Fibroblast of the conjunctiva (primary cell): ENCODE measurements at places on chromosomes 3 and 15.

DNA sequence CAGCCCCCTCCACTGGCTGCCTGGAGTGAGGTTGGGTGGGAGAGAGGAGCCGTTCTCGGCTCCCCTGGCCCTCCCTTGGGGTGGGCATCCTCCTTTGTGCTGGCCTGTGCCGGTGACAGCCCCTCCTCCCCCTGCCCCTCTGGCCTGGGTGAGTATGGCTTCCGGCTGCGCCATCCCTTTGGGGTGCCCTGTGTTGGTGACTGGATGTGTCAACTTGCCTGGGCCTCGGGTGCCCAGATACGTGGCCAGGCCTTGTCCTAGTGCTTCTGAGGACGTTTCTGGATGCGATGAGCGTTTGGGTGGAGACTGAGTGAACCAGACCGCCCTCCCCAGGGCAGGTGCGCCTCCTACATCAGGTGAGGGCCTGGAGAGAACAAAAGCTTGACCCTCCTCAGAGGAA lies 59.7 kb downstream of the PLXNA1 start:
- no peak for DNase-seq

- DNase-seq, result no peak
These were observed 11.3 kb upstream of the RPL39L start for GRCh38 chr3:187150599-187150998.

GRCh38 chr15:74505837-74506514 lies 35.0 kb upstream of the ARID3B start:
- DNase-seq, result no peak

GRCh38 chr15:63000706-63001105 lies 41.8 kb upstream of the TPM1 start:
- DNase-seq, result no peak

GRCh38 chr15:99502182-99502581 lies 63.6 kb upstream of the MEF2A start:
- no peak for DNase-seq

- DNase-seq, result no peak
These were observed 43.4 kb downstream of the FEZF2 start for GRCh38 chr3:62329971-62330370.

- DNase-seq, result no peak
These were observed 122.3 kb upstream of the PRR20G start for GRCh38 chr3:127410137-127410488.

DNA sequence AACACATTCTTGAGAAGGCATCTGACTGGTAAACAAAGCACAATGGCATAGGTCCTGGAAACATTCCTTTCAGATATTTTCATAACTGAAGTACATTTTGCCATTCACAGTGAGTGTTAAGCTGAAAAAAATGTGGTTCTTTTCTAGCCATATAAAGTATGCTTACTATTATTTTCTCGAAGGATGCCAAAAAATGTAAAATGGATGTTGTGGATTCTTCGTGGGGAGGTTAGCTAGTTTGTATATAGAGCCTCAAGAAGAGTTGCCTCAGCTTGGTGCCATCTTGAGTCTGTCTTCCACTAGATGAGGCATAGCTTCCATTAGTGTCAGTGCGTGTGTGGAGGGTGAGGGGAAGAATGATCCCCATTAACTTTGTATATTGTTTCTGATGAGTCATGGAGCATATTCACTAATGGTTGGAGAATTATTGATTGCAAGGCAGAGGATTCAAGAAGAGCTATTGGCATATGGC lies 4.1 kb downstream of the MBNL1 start:
- DNase-seq, result peak; percentile 79

- DNase-seq, result peak; percentile 54
These were observed 218.5 kb upstream of the PRICKLE2 start for GRCh38 chr3:64443546-64444381.

DNA sequence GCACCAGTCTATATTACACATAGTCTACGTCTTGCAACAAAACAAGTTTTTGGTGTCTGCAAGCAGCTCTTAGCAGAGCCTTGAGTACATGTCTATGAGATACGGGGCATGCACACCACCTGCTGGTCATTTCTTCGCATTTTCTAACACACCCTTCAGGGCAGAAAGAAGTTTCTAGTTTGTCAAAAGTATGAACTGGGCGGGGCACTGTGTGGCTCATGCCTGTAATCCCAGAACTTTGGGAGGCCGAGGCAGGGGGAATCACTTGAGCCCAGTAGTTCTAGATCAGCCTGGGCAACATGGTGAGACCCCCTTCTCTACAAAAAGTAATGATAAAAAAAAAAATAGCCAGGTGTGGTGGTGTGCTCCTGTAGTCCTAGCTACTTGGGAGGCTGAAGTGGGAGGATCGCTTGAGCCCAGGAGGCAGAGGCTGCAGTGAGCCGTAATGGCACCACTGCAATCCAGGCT lies 64.2 kb upstream of the ARL8B start:
- DNase-seq, result peak; percentile 78

GRCh38 chr3:71629289-71629688 lies 45.8 kb upstream of the FOXP1 start:
- DNase-seq, result peak; percentile 36

GRCh38 chr3:196350067-196350466 lies 11.9 kb upstream of the TM4SF19 start:
- no peak for DNase-seq

DNA sequence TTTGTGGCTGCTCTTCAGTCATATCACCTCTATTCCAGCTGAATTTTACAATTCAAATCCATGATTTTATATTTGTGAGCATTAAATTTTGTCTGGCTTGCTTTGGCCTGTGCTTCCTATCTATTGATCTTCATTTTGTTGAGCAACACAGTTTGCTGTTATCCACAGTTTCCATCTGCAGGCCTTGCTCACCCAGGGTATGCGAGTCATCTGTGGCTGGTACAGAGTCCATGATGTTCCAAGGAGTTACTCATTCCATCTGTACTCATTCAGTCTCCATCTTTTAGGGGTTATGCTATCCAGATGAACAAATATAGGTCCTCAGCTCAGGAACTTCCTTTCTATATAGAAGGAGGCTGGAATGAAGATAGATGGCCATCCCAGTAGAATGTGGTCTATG lies 70.1 kb upstream of the CCK start:
- DNase-seq, result no peak

GRCh38 chr3:194775731-194776130 lies 90.0 kb downstream of the FAM43A start:
- DNase-seq, result no peak

DNA sequence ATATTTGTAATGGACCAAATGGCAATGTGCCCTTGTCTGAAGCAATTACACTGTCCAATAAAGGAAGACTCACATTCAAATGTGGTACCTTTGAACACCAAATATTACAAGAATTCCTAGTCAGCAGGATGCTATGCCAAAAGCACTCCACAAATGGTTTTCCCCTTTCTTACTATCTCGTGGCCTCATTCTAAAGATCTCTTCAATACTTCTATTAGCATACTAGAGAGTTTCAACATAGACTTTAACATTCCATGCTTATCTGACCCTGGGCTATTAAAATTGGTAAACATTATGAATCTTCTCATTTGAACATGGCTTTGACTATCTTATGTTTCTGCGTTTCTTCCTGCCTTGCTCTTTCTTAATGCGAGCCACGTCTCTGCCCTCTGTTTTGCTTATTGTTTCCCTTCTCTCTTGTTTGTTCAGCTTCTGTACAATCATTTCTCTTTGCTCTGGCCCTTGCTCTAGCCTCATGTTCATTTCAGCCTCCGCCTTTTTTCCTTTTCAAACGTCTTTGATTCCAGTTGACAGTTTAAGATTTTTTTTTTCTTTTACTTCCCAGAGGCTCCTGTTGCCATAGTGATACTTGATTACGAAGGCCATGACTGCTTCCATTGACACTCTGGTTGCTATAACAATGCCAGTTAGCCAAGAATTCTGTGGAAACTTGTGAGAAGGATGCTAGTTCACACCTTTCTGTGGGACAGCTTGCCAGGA lies 49.5 kb upstream of the SLC9A9 start:
- DNase-seq, result peak; percentile 13

GRCh38 chr15:56978898-56979662 lies 60.6 kb downstream of the TCF12 start:
- no peak for DNase-seq

DNA sequence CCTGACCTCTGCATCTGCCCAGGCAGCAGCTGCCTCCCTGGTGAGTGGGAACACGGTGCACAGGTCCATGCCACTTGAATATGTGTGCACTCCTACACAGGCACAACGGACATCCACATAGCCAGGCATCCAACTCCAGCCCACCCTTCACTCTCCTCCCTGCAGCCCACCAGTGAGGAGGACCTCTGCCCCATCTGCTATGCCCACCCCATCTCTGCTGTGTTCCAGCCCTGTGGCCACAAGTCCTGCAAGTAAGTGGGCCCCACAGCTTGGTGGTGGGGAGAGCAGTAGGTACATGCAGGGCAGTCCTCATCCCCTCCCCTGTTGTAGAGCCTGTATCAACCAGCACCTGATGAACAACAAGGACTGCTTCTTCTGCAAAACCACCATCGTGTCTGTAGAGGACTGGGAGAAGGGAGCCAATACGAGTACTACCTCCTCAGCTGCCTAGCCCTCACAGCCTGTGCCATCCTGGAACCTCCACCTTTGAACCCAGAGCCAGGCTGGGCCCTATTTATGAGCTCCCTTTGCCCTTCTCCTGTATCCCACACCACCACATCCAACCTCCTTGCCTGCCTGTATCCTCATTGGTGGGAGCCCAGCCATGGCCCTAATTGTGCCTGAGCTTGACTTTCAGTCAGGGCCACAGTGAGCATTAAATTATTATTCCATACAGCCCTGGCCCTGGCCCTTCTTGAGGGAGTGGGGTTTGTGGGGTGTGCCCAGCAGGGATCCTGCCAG lies 1.5 kb upstream of the AMIGO3 start:
- no peak for DNase-seq

- DNase-seq, result peak; percentile 65
These were observed at the start of gene CFAP44 for GRCh38 chr3:113441051-113441770. CFAP44 (minus strand) TSS chr3:113441493; CDS start chr3:113433664, 7,829 bp downstream.

DNA sequence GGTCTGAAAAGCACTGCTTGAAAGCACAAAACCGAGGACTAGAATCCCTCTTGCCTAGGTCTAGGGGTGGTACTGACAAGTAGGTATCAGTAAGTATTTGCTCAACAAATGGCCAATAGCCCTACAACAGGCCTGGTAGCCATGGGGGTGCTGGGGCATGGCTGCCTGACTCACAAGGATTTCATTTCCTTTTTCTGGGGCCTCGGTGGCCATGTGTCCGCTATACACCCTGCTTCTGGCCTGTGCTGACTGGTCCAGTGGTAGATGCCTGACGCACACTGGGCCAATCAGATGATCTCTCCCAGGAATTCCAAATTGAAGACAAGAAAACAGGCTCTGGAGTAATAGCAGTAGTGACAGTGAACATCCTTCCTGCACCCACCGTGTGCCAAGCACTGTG lies 29.4 kb downstream of the MELTF start:
- no peak for DNase-seq

- DNase-seq, result no peak
These were observed 17.5 kb downstream of the GASK1A start for GRCh38 chr3:42996633-42997075.
